Activated T-helper 1 cell treated with Interleukin-2 at 50 U/mL for 16 hours (primary cell): ENCODE measurements at places on chromosomes 5 and 9.

GRCh38 chr9:81293651-81294050 lies 395.7 kb downstream of the TLE1 start:
- DNase-seq: no peak

GRCh38 chr5:148820461-148821395 lies 5.7 kb upstream of the ADRB2 start:
- DNase-seq: no peak

GRCh38 chr5:174482607-174483024 lies 241.8 kb upstream of the MSX2 start:
- DNase-seq: no peak

DNA sequence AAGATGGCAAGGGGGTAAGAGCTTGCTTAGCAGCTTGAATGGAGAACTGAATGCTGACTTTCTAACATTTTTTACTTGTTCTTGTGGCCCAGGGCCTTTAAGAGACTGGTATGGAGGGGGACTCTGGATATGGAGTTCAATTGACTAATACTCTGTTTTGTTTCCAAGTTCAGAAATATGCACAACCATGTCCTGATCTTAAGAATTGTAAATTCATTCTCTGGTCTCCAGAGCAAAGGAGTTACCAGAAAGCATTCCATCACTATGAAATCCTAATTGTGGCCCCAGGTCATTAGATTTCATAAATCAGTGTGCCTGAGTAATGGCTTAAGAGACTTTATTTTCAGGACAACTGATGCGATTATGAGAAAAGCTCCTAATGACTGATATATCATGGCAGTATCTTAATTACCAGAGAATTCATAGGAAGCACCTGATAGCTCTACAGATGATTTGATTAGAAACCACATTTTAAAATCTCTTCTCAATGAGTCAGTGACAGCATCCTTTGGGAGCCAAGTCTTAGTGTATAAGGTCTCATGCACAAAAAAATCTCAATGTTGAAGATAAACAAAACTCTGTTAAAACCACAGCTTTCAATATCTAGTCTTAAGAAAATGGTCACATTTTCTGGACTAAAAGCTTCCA lies 613.6 kb upstream of the KLF4 start:
- no peak for DNase-seq

GRCh38 chr9:79279356-79279755 lies 292.4 kb upstream of the TLE4 start:
- no peak for DNase-seq

GRCh38 chr5:93583768-93584595 lies 960 bp downstream of the NR2F1 start:
- DNase-seq: no peak

DNA sequence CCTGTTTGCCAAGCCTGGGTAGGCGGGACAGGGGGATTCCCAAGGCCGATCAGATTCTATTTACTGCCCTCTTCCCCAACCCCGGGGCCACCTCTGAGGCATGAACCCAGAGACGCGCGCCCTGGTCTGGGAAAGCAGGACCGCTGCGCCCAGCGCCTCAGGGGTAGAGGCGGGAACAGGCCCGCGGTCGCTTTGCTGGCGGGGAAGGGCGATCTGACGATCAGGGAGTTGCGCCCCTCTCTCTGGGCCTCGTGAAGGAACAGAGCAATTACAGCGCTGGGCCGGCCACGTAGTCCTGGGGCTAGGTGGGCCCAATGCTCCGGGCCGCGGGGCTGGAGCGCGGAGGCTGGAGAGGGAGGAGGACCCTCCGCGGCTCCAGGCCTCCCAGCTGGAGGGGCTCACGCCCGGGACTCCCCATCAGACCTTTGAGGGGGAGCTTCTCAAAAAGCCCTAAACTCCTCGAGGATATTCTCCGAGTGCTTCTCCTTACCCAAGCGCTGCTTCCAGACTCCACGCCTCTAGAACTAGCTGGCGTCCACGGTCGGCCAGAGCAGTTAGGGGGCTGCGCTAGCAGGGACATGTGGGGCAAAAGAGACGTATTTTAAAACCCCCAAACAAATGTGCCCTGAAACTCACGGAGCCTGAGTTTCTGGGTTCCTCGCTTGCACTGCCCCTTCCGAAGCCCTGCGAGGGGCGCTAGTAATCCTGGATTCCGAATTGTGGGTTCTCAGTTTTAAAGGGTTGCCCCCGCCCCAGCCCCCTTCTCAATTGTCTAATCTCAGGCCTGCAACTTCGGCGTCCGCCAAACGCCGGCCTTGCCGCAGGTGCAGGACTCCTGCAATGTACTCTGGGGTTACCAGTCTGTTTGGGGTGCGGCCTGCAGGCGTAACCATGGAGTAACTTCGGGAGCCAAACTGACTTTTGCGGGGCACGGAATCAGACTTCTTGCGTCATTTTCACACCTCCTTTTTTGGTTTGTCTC lies 57.6 kb downstream of the TMEM174 start:
- no peak for DNase-seq

GRCh38 chr5:172010278-172010677 lies 3.8 kb upstream of the FBXW11 start:
- DNase-seq: no peak

DNA sequence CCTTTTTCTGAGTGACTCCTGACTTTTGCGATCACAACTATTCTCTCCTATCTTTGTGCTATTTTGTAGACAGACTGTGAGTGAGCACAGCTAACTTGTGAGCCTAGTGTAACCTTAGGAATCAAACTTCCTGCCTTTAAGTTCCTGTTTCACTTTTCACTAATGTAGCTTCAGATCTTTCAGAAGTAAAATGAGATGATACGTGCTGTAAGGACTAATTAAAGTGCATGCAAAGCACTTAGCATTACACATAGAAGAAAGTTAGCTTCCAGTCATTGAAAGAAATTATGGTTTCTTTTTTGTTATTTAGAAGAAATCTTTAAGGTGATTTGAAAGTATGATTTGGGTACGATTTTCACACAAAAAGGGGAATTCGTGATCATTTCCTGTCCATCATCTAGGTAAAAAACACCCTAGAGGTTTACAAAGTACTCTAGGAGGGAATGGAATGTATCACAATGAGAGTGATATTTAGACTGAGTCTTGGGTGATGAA lies 122.7 kb downstream of the ST8SIA4 start:
- no peak for DNase-seq

GRCh38 chr5:122022966-122023365 lies 55.1 kb downstream of the LOX start:
- DNase-seq: no peak

DNA sequence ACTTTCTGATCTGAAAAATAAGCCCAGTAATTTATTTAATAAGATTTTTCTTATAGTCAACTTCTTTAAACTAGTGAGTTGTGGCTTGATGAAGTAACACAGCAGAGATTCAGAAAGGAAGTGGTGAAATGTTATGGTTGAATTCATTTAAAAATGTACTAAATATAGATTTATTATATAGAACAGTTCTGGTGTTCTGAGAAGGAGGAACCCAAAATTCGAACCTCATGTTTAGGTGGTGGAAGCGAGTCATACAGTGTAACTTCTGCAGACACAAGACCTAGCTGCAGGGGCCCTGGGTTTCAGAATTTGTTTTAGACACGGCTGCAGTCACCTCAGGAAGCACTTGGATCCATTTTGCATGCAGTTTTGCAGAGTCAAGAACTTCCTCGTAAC lies 188.2 kb downstream of the TRIO start:
- DNase-seq: no peak

DNA sequence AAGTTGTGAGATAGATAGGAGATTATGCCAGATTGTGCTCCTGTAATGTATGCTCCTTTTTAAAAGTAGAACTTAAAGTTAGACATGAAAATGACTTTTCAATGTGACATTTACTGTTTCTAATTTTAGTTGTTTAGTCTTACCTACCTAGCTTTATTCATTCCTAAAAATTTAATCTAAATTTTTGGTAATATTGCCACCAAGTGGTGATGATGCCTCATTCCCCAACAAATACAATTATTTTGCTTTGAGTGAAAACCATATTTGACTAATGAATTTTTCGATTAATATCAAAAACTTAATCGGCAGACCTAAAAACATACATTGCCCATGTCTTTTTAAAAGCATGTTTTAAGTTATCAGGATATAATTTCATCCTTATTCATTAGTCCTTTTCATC lies 25.6 kb downstream of the PPWD1 start:
- no peak for DNase-seq
